Stimulated activated CD8-positive, alpha-beta memory T cell treated with anti-CD3 and anti-CD28 coated beads, Interleukin-4, amount 100 ng/mL, for 48 hours (primary cell): ENCODE measurements at places on chromosomes 16 and 17.
A peak's percentile ranks its signal among the peaks of the same experiment; 100 is the strongest.

GRCh38 chr16:87784812-87785211 lies 19.0 kb upstream of the KLHDC4 start:
- no peak for DNase-seq

DNA sequence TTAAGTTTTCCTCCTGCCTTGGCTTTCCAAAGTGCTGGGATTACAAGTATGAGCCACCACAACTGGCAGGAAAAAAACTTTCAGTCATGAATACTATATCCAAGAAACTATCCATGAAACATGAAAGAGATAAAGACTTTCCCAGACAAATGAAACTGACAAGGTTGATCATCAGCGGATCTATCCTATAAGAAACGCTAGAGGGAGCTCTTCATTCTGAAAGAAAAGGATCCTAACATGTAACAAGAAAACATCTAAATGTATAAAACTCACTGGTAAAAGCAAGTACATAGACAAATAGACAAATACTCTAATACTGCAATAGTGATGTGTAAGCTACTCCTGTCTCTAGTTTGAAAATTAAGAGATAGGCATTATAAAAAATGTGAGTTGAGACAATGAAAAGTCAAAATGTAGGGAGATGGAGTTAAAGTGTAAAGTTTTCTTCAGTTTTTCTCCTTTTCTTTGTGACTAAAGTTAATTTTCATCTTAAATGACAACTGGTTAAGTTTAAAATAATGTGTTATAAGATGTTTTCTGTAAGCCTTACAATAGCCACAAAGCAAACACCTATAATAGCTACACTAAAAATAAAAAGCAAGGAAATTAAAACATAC lies 79.6 kb upstream of the TEKT1 start:
- no peak for DNase-seq

- DNase-seq, result no peak
These were observed 109.0 kb downstream of the SYCE1L start for GRCh38 chr16:77308163-77308561.

- no peak for DNase-seq
These were observed 11.0 kb downstream of the ALDH3A2 start for GRCh38 chr17:19659366-19660177.

DNA sequence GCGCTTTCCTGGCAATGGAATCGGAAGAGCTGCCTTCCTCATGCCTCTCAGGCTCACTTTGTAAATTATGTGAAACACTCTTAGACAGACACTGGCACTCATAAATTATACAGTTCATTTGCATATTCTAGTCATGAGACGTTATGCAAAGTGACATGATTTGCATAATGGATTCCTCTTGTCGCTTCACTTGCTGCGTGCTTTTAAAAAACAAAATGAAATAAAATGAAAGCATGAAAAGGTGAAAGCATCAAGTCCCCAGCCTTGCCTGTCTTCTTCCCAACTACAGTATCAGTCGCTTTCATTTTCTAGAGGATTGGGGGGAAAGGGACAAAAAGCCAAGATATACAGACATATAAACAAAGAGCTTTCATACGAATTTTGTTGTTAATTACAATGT lies 252.8 kb upstream of the PMFBP1 start:
- no peak for DNase-seq

GRCh38 chr16:54677308-54677950 lies 253.2 kb upstream of the IRX5 start:
- DNase-seq, result no peak

- peak; percentile 57 for DNase-seq
These were observed 712 bp downstream of the TMEM256 start for GRCh38 chr17:7403043-7403726.

DNA sequence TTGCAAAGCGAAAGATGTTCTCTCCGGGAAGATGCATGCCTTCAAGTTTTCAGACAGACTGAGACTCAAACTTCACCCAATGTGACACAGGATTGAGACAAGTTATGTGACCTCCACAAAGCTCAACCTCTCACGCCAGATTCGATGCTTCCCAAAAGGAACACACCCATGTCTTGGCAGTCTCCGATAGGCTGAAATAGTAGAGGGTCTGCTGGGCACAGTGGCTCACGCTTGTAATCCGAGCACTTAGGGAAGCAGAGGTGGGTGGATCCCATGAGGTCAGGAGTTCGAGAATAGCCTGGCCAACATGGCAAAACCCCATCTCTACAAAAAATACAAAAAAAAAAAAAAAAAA lies 22.1 kb downstream of the ZFHX3 start:
- no peak for DNase-seq

- DNase-seq, result no peak
These were observed 326.1 kb upstream of the GOT2 start for GRCh38 chr16:59060207-59060606.

GRCh38 chr17:81888105-81888987 lies 3.0 kb downstream of the ALYREF start:
- no peak for DNase-seq
